Glutamatergic neuron (in vitro differentiated cells): ENCODE measurements at places on chromosomes 12 and 14. TPM values are rescaled to one million over a fixed set of nuclear protein-coding genes. Genes with fewer than 3 reads are reported as not detected.
A peak's percentile ranks its signal among the peaks of the same experiment; 100 is the strongest.

- DNase-seq: no peak
- H3K36me3 ChIP-seq: no peaks in the 10 kb centered on the region
- peaks cover 4% of the 10 kb centered on the region for H3K27me3 ChIP-seq
- peaks cover 10% of the 10 kb centered on the region for H3K4me1 ChIP-seq
- H3K27ac ChIP-seq: no peak overlapping the region
- H3K4me3 ChIP-seq: no peak overlapping the region
Measured at GRCh38 chr14:22505697-22506377, 83.2 kb downstream of the DAD1 start.

GRCh38 chr12:56087220-56087619, 7.3 kb downstream of the ERBB3 start:
- no peaks in the 10 kb centered on the region for H3K4me1 ChIP-seq
- H3K27ac ChIP-seq: no peak overlapping the region
- no peak overlapping the region for H3K4me3 ChIP-seq
- no peaks in the 10 kb centered on the region for H3K27me3 ChIP-seq
- no peak for DNase-seq

GRCh38 chr12:82434392-82434911, 76.1 kb downstream of the METTL25 start:
- no peak for DNase-seq
- no peak overlapping the region for H3K4me3 ChIP-seq
- no peaks in the 10 kb centered on the region for H3K36me3 ChIP-seq
- H3K27me3 ChIP-seq: no peaks in the 10 kb centered on the region
- H3K4me1 ChIP-seq: no peaks in the 10 kb centered on the region

- no peaks in the 10 kb centered on the region for H3K27me3 ChIP-seq
- DNase-seq: no peak
- H3K36me3 ChIP-seq: no peaks in the 10 kb centered on the region
- H3K4me3 ChIP-seq: no peak overlapping the region
- H3K4me1 ChIP-seq: no peaks in the 10 kb centered on the region
- no peak overlapping the region for H3K27ac ChIP-seq
Measured at GRCh38 chr14:20690848-20691640, 2.5 kb downstream of the ANG start.

- peak overlapping the region; percentile 79 for H3K4me3 ChIP-seq
- DNase-seq: no peak
- H3K27ac ChIP-seq: peak overlapping the region; percentile 59
Measured at GRCh38 chr14:89702073-89702875, 252.3 kb downstream of the EFCAB11 start.

- H3K4me3 ChIP-seq: peak overlapping the region; percentile 98
- no peaks in the 10 kb centered on the region for H3K36me3 ChIP-seq
- H3K27me3 ChIP-seq: peaks cover 3% of the 10 kb centered on the region
- DNase-seq: no peak
- no peak overlapping the region for H3K27ac ChIP-seq
Measured at GRCh38 chr14:74018174-74018585, 908 bp downstream of the ENTPD5 start.

TMEM30B gene
- total RNA-seq: not detected

DNA sequence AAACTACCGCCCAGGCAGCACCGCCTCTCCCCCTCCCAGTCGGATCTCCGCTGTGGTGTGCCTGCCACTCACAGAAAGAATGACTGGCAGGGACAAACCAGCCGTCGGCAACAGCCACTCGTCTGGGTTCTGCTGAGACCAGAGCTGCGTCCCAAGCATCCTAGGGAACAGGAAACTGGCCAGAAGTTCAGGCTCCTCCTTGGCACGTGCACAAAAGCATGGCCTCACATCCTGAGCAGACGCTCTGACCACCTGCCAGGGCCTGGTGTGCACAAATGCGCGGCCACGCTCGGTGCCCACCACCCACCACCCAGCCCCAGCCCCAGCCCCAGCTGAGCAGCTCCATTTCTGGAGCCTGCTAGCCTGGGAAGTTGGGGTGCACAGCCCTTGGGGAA, 214.8 kb downstream of the DPF3 start:
- no peak overlapping the region for H3K4me3 ChIP-seq
- H3K4me1 ChIP-seq: peaks cover 14% of the 10 kb centered on the region
- H3K36me3 ChIP-seq: peaks cover 6% of the 10 kb centered on the region
- H3K27me3 ChIP-seq: peaks cover 9% of the 10 kb centered on the region
- DNase-seq: no peak

CLEC9A gene
- not detected for total RNA-seq

- H3K27me3 ChIP-seq: no peaks in the 10 kb centered on the region
- H3K4me3 ChIP-seq: no peak overlapping the region
- peaks cover 15% of the 10 kb centered on the region for H3K4me1 ChIP-seq
- H3K27ac ChIP-seq: no peak overlapping the region
- H3K36me3 ChIP-seq: no peaks in the 10 kb centered on the region
Measured at GRCh38 chr12:45232756-45233372, 17.0 kb downstream of the ANO6 start.

DNA sequence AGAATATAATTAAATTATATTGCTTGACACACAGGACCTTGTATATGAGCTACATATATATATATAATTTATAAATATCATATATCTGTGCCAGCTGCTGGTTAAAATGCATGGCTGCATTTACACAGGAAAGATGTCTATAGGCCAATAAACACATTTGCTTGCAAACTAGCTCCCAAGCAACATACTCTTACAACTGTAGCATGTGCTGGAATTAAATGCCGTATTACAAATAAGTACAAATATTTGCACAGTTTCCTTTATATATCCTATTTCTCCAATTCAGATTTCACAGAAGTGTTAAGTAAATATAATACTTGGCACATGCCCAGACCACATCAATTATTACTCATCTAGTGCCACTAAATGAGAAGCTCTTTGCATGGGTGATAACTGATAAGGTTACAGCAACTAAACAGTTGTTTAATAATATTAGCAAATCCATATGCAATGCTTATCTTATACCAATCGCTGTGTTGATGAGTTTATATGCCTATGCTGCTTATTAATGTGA, 66.7 kb upstream of the E2F7 start:
- no peaks in the 10 kb centered on the region for H3K36me3 ChIP-seq
- H3K27ac ChIP-seq: no peak overlapping the region
- no peak for DNase-seq
- no peak overlapping the region for H3K4me3 ChIP-seq
- no peaks in the 10 kb centered on the region for H3K4me1 ChIP-seq

GRCh38 chr12:52157566-52158150, 34.2 kb downstream of the KRT80 start:
- no peaks in the 10 kb centered on the region for H3K4me1 ChIP-seq
- DNase-seq: no peak
- H3K4me3 ChIP-seq: no peak overlapping the region
- H3K27me3 ChIP-seq: peaks cover 3% of the 10 kb centered on the region
- no peaks in the 10 kb centered on the region for H3K36me3 ChIP-seq
